T-helper 2 cell (primary cell): ENCODE measurements at places on chromosomes 4 and X.

GRCh38 chr4:136829280-136829679, 703.0 kb downstream of the PCDH18 start:
- no peak for DNase-seq

DNA sequence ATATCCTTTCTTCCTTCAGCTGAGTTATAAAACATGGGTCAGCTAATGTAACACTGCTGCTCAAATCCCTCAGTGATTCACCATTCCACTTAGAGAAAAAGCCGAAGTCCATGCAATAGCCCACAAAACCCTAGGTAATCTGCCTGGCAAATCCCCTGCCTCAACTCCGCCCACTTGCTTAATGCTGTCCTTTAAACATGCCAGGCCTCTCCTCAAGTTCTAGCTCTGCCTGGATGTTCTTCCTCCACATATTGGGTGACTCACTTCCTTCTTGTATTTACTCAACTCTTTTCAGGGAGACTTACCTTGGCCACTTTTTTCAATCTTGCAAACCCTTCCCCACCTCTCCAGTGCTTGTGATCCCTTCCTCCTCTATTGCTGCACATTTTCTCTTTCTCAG, 89.8 kb downstream of the EMCN start:
- DNase-seq: no peak

- no peak for DNase-seq
Measured at GRCh38 chr4:4560642-4561041, 18.8 kb upstream of the STX18 start.

GRCh38 chrX:40729598-40730584, 5.5 kb downstream of the MED14 start:
- DNase-seq: no peak

DNA sequence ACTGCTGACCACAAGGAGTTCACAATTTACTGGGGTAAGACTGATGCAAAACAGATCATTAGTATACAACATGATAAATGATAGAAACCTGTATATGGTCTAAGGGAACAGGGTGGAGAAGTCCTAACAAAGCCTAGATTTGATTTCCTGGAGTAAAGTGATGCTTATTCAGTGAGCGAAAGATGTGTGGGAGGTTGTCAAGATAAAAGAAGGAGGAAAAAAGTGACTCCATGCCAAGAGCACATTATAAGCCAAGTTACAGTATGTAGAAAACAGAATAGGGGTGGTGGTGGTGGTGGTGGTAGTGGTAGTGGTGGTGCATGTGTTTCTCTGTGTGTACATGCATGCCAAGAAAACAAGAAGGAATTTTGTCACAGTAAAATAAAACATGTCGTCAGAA, 325.2 kb downstream of the MAPK10 start:
- no peak for DNase-seq

DNA sequence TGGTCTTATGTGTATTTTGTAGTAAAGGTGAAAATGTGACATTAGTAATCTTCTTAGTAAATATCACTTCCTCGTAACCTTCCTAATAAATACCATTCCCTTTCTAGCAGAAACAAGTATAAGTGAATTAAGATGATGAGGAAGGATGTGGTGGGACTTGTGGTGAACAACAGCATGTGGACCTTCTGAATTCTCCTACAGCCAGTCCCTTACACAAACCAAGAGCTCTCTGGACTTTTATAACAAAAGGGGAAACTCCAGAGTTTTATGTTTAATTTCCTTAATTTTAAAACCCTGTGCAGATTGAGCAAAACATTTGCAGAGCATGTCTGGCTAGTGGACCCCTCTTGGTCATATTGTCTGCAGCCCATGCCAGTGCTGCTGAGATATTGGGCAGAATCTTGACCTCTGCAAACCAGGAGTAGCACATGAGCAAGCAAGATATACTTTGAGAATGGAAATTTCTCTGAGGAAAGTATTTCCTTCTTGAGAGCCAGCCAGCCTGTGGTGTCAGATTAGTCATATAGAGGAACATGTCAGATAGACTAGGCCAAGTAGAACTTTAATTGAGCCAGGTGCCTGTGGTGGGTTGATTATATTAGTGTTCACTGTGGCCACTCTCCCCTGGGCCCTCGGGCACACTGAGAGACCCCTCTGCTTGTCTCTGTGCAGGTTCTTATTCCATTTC, 328.2 kb downstream of the DKK2 start:
- DNase-seq: no peak

DNA sequence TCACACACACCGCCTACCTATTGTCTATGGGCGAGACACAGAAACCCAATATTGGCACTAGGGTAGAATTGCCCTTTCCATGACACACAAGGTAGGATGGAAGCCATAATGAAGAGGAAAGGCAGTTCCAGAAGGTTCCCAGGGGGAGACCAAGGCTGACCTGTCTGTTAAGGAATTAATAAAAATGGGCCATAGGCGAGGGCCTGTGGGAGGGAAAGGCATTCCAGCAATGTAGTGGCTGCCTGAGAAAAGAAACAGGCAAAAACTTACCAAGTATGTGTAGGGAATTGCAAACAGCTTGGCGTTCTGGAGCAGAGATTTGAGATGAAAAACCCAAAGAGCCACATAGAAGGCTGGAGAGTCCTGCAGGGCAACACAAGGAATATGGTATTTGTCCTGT, 19.1 kb downstream of the MAGED2 start:
- no peak for DNase-seq

DNA sequence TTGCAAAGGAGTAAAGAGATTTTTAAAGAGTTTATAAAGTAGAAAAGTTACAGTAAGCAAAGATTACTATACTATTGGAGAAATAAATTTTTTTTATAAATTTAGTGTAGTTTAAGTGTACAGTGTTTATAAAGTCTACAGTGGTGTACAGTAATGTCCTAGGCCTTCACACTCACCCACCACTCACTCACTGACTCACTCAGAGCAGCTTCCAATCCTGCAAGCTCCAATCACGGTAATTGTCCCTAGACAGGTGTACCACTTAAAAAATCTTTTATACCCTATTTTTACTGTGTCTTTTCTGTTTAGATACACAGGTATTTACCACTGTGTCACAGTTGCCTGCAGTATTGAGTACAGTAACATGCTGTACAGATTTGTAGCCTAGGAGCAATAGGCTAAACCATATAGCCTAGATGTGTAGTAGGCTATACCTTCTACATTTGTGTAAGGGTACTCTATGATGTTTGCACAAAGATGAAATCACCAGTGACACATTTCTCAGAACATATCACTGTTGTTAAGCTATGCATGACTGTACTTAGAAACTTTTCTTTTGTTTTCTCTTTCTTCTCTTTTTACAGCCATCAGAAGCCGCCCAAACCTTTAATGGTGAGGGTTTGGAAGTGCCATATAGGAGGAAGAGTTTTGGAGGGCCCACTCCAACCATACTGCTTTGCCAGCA, 11.8 kb upstream of the SH3RF1 start:
- DNase-seq: no peak

DNA sequence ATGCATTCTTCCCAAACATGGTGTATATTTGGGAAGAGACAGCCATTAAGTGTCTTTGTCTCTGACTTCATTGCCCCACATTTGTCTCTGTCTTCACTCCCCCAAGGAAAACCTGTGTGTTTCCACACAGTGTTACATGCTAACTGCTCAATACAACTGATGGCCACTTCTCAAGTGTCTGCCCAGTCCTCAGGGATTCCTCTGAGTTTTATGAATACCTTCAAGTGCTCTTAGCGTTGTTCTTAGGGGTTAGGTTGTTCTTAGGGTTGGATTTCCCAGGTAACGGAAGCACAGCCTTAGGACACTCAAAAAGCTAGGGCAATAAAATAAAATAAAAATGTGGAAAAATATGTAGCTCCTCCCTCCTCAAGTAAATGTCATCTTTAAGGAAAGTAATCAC, 64.7 kb upstream of the PLAC8 start:
- DNase-seq: no peak

DNA sequence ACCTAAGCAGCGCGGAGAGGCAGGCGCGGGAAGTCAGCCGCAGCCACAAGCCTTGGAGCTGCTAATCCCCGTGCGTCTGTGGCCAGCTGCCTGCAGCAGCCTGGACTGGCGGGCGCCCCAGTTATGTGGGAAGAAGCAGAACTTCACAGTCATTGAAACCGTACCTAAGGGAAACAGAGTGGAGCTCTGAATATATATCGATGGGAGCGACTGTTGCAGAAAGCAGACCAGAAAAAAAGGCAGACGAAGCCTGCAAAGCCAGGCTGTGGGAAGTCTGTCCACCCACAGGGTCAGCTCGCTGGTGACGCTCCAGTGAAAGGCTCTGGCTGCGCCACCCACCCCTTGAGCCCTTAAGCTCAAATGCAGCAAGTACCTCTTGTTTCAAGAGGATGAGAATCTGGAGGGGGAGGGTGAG, 24.7 kb downstream of the KCNE5 start:
- no peak for DNase-seq

DNA sequence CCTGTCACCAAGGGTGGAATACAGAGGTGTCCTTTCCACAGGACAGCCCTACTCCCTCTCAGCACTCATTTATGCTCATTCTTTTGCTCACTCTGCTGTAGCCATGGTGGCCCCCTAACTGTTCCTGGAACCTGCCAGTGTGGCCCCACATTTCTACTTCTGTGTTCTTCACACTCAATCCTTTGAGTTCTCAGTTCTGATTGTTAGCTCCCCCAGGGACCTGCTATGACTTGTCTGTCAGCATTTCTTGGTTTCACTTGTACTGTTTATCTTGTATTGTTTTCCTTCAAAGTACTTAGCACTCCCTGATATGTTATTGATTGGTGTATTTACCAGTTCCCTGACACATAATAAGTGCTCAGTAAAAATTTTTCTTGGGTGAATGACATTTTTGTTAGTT, 14.9 kb downstream of the VBP1 start:
- DNase-seq: no peak

DNA sequence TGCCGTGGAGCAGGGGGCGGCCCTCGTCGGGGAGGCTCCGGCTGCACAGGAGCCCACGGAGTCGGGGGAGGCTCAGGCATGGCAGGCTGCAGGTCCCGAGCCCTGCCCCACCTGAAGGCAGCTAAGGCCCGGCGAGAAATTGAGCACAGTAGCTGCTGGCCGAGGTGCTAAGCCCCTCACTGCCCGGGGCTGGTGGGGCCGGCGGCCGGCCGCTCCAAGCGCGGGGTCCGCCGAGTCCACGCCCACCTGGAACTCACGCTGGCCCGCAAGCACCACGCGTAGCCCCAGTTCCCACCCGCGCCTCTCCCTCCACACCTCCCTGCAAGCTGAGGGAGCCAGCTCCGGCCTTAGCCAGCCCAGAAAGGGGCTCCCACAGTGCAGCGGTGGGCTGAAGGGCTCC, 589.4 kb downstream of the PPP4R3C start:
- no peak for DNase-seq

- DNase-seq: no peak
Measured at GRCh38 chrX:135632353-135632752, 81.1 kb upstream of the CT45A1 start.

DNA sequence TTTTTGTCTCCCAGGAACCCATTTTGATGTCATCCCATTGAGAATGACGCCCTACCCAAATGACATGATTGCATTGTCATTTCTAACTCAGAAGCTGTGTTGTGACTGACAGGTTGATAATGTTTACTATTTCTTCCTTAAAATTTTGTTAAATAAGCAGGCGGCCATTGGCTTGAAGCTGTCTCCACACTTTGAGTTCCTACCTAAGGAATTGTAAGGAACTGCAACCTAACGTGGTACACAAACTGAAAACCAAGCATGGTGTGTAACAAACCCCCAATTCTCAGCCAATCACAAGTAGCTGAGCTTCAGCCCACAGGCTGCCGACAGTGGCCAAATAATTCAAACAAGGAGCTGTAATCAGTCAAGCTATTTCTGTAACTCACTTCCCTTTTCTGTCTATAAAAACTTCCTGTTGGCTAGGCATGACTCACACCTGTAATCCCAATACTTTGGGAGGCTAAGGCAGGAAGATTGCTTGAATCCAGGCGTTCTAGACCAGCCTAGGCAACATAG, 2.9 kb upstream of the MND1 start:
- no peak for DNase-seq

GRCh38 chr4:1047106-1047975, 35.9 kb downstream of the FGFRL1 start:
- no peak for DNase-seq

DNA sequence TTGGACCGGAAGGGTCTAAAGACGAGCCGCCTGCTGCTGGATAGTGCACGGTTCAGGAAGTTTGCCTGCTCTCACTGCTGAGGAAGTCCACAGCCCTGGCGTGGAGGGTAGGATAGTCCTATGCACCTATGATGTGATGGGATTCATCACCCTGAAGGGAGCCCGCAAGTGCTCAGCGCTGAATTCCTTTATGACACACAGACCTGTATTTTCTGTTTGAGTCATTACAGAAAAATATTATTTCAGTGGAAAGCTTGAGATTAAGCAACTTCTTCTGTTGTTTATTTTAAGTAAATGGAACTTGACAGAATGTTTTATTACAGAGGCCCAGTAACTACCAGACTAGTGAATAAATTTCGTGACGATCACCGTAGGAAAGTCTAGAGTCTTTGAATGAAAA, 123.2 kb downstream of the TRIML1 start:
- no peak for DNase-seq

- DNase-seq: no peak
Measured at GRCh38 chrX:68697465-68698125, 50.1 kb downstream of the STARD8 start.

GRCh38 chrX:135596495-135596894, 76.0 kb downstream of the INTS6L start:
- DNase-seq: peak; percentile 40

- no peak for DNase-seq
Measured at GRCh38 chr4:108053251-108053711, 63.6 kb downstream of the HADH start.

DNA sequence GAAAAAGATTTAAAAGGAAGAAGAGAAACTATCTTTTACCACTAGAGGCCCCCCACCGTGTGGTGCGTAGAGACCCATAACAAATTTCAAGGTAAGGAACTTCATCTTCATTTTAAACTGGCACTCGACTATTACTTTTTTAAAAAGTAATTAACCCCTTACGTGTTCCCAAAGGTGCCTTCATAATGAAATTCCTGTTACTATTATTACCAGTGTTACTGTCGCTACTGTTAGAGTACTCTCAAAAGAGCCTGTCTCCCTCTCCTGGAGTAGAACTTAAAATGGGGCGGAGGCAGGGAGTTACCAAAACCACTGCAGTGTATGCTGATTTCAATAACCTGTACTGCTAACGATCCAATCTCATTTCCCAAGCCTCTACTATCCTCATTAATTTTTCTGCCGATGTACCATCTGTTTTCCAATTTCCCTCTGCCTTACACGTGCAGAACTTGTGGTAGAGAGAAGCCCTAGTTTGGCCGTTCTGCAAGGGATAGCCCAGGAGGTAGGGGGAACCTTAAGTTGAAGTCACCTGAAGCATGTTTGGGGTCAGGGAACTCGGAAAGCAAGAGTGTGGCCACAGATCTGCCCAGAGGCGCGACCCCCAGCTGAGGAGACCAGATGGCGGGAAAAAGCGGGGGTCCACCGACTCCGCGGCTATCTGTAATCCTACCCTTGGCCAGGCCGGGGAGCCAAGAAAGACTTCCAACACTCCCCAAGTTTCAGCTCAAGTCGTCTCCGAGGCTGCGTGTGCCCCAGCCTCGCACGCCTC, 720 bp upstream of the STK26 start:
- no peak for DNase-seq
